ENCODE measurements at places on chromosomes 1 and 21.

GRCh38 chr1:147077936-147078605 lies 94.2 kb downstream of the PRKAB2 start:
- no peak for DNase-seq

DNA sequence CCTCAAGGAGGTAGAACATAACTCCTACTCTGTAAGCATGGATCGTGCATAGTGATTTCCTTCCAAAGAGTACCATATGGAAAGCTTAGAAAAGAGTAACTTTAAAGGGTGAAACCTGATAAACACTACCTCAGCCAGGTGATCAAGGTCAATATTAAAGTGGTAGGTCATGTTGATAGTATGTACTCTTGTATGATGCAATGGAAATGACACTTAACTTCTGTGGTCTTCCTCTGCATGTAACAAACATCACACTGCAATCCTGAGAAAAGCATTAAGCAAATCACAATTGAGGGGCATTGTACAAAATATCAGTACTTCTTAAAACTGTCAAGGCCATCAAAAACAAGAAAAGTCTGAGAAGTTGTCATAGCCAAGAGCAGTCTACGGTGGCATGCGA lies 83.8 kb downstream of the LEPR start:
- no peak for DNase-seq

DNA sequence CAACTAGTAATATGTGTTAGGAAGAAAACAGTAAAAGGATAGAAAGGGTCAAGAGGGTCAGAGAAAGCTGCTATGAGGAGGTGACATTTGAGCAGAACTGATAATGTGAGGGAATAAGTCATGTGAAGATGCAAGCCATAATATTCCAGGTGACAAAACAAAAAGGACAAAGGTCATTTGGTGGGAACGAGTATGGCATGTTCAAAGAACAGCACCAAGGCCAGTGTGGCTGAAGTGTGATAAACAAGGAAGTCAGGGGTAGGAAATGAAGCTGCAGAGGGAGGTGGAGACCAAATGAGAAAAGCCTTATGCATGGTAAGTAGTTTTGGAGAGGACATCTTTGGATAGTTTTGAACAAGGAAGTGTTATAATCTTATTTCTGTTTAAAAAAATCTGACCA lies 46.7 kb downstream of the LPGAT1 start:
- no peak for DNase-seq

- DNase-seq, result peak; percentile 54
Measured at GRCh38 chr1:103170609-103171008, 62.3 kb upstream of the COL11A1 start.

DNA sequence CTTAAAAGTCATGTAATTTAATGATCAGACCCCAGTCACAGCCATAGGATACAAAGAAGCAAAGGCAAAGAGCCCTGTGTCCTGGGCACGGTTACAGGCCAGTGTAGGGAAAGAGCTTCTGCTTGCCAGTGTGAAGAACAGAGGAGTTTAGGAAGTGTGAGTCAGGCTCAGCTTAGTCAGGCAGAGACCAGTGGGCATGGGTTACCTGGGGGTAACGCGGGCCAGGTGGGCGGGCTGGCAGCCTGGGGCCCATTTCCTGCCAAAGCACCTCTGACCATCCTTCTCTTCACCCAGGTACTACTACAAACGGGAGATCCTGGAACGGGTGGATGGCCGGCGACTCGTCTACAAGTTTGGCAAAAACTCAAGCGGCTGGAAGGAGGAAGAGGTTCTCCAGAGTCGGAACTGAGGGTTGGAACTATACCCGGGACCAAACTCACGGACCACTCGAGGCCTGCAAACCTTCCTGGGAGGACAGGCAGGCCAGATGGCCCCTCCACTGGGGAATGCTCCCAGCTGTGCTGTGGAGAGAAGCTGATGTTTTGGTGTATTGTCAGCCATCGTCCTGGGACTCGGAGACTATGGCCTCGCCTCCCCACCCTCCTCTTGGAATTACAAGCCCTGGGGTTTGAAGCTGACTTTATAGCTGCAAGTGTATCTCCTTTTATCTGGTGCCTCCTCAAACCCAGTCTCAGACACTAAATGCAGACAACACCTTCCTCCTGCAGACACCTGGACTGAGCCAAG lies 4.7 kb downstream of the ELF3 start:
- DNase-seq, result no peak
